ENCODE measurements at places on chromosomes 2 and 18. TPM values are rescaled to one million over a fixed set of nuclear protein-coding genes. Genes with fewer than 3 reads are reported as not detected.

DNA sequence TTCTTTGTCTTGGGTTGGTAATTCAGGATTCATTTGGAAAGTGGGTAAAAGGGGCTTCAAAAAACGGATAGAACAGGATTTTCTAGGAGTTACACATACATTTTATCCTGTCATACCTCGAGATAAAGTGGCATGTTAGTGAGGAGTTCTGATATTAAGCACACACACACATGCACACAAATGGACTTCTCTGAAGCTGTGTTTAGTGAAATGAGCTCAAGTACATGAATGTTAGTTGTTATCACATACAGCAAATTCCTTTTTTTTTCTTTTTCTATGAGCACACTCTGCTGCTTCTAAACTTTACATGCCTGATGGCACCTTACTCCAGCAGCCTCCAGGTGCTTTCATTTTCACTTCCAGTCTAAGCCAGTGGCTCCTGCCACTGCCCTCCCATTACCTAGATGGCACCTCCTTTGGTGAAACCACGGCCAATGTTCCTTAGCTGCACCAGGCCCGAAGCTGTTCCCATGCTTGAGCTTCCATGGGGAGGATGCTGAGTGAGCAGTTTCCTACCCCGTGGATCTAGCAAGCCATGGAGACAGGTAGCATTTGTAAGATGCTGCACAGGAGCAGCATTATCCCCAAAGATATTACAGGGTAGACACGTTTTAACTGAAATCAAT lies 49.7 kb downstream of the STAT1 start:
- peaks cover 32% of the 10 kb centered on the region for H3K36me3 ChIP-seq
- DNase-seq, result no peak
- H3K27ac ChIP-seq, result no peak overlapping the region

DNA sequence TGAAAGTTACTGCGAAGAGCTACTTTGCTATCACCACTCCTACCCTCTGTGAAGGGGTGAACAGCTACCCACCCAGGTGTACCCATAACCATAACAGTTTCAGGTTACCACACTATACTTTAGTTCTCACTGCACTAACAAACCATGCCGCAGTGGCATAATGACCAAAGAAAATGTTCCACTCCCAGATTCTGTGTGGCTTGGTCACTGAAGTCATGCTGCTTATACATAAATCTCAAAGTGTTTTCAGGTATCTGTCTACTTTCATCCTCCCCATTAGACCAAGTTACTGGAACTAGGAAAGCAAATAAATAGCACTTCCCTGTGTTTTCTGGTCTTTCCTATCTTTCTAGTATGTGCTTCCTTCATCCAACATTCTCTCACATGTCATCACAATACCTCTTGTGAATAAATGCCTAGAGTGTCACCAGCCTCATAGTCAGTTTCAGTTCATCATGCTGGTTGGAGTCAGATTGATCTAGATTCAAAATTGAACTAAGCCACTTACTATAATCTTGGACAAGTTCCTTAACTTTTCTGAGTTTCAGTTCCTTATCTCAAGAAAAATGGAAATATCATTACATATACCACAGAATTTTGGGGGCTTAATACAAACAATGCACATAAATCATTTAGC lies 293.6 kb downstream of the FSIP2 start:
- DNase-seq, result no peak

DNA sequence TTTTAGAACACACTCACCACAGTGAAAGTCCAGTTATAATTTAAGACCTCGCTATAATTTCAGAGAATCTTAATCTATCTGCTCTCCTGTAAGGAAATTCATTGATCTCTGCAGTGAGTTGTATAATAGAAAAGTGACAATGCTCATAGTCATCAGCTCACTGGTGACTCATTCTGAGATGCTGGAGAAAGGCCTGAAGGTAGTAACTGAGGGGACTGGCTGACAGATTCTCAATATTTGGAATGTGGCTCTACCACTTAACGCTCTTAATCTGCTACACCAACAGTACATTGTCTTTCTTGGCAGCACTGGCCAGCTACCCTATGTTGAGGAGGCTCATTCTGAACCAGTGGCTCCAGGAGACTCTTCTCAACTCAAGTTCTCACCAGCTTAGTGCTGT lies 246.1 kb downstream of the RPRM start:
- no peaks in the 10 kb centered on the region for H3K36me3 ChIP-seq
- H3K4me3 ChIP-seq, result no peak overlapping the region
- H3K4me1 ChIP-seq, result no peaks in the 10 kb centered on the region
- DNase-seq, result no peak
- no peaks in the 10 kb centered on the region for H3K27me3 ChIP-seq

DNA sequence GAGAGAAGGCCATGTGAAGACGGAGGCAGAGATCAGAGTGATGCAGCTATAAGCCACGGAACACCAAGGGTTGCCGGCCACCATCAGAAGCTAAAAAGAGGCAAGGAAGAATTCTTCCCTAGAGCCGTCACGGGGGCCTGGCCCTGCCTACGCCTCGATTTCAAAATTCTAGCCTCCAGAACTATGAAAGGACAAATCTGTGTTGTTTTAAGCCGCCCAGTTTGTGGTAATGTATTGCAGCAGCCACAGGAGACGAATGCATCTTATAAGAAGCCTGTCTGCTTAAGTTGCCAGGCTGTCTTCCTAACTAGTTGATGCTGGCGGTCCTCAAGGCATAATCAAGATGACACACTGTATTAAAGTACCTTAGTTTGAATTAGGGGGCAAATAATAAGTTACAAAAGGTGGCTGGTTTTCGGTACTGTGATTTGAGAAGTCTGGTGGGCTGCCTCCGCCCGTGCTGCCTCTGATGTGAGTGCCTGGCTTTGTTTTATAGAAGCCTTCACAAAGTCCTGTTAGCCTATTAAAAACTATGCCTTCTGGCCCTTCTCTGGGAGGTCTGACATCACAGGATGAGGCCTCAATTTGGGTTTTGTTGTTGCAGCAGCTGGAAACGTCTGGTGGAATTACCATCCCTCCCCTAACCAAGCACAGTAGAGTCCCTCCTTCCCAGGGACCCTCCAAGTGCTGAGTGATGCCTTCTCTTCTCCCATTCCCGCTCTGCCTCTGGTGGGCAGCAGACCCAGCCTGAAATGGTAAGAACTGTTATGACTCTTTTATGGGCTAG lies 53.6 kb downstream of the SRD5A2 start:
- no peak overlapping the region for H3K27ac ChIP-seq
- DNase-seq, result no peak
- no peaks in the 10 kb centered on the region for H3K36me3 ChIP-seq
- H3K4me1 ChIP-seq, result no peaks in the 10 kb centered on the region
- no peaks in the 10 kb centered on the region for H3K27me3 ChIP-seq

DNA sequence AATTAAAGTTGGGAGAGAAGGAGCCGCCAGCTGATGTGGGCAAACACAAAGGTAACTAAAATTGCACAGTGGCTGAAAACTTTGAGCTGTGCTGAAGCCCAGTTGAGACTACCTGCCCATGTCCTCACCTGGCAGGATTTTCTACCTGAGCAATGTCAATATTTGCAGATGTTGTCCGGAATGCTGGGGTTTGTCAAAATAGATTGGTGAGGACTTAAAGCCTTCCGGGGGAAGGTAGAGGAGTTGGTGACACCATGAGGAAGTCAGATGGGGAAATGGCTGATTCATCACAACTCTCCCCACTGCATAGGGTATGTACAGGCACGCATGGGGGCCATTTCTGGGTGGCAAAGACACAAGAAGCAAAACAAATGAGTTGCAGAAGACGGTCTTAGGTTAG lies 114.9 kb downstream of the ALK start:
- no peaks in the 10 kb centered on the region for H3K27me3 ChIP-seq
- no peaks in the 10 kb centered on the region for H3K4me1 ChIP-seq
- no peak for DNase-seq
- no peak overlapping the region for H3K27ac ChIP-seq

DNA sequence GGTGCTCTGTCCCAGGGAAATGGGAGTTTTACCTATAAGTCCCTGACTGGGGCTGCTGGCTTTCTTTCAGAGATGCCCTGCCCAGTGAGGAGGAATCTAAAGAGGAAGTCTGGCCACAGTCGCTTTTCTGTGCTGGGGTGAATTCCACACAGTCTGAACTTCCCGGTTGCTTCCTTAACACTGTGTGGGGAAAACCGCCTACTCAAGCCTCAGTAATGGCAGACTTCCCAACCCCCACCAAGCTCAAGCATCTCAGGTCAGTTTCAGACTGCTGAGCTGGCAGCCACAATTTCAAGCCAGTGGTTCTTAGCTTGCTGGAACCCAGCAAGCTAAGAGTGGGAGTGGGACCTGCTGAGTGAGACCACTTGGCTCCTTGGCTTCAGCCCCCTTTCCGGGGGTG lies 54.9 kb downstream of the NUP35 start:
- no peaks in the 10 kb centered on the region for H3K27me3 ChIP-seq
- H3K4me1 ChIP-seq, result no peaks in the 10 kb centered on the region
- H3K4me3 ChIP-seq, result no peak overlapping the region
- DNase-seq, result no peak
- H3K36me3 ChIP-seq, result 0 out of 2 replicates have a peak, but pooled peaks cover 2% of the 10 kb centered on the region

DNA sequence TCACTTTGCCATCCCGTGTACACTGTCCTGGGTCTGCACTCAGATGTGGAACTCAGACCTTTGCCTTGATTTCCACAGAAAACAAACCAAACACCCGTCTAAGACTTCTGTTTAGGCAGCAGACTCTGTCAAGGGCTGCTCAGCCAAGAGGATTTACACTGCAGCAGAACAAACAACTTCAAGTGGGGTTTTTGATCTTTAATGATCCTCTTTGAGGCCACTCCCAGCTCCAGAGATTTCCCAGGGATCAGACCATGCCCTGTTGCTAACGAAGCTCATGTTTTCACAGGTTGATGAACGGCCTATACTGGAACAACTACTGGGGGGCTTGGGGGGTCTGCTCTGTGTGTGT lies 52.5 kb upstream of the LGALSL start:
- no peaks in the 10 kb centered on the region for H3K36me3 ChIP-seq
- DNase-seq, result no peak
- peaks cover 79% of the 10 kb centered on the region for H3K4me1 ChIP-seq
- H3K27me3 ChIP-seq, result no peaks in the 10 kb centered on the region

- H3K36me3 ChIP-seq, result no peaks in the 10 kb centered on the region
- DNase-seq, result no peak
- no peak overlapping the region for H3K4me3 ChIP-seq
- no peaks in the 10 kb centered on the region for H3K27me3 ChIP-seq
These were observed 238.8 kb downstream of the CD226 start for GRCh38 chr18:69708844-69709243.

Gene GRHL1
- 12.0 TPM for total RNA-seq

Gene PDE11A
- total RNA-seq, result 1.4 TPM

Gene OSR1
- total RNA-seq, result 1.1 TPM

Gene CDK15
- not detected for total RNA-seq

GRCh38 chr2:67561457-67561965 lies 164.4 kb downstream of the ETAA1 start:
- no peak overlapping the region for H3K27ac ChIP-seq
- H3K36me3 ChIP-seq, result no peaks in the 10 kb centered on the region
- no peaks in the 10 kb centered on the region for H3K27me3 ChIP-seq
- no peak for DNase-seq

DNA sequence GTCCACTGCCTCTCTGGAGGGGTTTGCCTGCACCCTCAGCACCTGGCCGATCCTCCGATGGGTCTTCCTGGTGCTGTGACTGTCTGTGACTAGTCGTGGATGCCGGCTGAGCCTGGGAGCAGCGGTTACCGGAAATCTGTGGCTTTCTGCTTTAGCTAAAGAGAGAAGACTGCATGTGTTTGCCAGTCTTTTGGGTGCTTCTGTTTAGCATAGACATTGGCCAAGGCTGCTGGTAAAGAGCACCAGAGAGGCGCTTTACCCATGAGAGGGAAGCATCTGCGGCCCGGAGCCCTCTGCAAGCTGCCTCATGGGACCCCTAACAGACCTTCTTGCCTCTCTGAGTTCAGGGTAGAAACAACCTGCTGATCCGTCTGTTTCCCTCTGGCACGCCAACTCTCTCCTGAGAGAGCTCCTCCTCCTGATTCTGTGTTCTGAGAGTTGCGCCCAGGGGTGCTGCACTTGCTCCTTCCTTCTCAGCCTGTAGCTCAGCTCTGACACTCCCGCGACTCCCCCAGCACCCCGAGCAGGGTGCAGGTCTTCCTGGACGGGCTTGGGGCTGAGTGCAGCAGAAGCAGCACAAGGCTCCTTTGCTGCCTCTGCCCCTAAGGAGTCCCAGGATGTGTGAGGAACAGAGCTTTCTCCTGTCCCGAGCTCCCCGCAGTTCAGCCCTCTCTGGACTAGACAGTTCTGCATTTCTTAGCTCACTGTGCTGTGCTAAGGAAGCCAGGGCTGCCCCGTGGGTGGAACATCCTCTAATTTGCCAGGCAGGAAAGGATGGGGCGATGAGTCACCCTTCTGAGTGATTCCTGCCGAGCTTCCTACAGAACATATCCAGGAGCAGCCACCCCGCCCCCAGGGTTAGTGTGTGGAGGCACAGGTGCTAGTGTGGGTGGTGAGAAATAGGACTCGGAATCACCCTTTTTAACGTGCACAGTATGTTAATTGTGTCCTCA lies 203.2 kb downstream of the SH3RF3 start:
- H3K36me3 ChIP-seq, result no peaks in the 10 kb centered on the region
- H3K27ac ChIP-seq, result no peak overlapping the region
- peak; percentile 21 for DNase-seq
- no peak overlapping the region for H3K4me3 ChIP-seq
- H3K4me1 ChIP-seq, result no peaks in the 10 kb centered on the region
- peaks cover 3% of the 10 kb centered on the region for H3K27me3 ChIP-seq

DNA sequence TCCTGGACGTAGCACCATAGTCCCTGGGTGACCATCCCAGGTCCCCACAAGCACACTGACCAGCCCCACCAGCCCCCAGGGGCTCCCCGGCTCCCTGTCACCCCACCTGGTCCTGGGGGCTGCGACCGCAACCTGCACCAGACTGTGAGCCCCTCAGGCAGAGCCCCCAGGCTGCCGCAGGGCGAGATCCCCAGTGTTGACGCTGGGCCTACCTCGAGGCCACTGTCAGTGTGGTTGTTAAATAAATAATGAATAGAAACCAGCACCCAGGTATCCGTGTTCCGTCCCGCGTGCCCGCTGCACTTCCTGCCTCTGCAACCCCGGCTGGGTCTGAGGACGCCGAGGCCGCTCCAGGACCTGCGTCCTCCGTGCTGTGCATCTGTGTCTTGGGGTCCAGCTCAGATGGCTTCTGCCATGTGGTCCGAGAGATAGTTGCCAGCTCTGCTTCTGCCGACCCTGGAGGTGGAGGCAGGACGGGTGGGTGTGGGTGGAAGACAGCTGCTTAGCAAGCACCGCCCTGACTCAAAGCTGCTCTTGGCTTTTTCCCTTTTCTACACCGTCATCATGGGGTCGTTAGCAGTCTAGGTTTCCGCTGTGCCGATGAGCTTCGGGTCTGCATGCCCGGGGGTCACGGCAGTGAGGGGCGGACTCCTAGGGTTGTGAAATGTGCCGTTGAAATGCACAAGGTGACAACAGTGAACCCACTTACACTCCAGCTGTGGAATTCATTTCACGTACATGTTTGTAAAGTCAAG lies 74.2 kb downstream of the NFATC1 start:
- H3K4me3 ChIP-seq, result no peak overlapping the region
- no peak for DNase-seq
- no peaks in the 10 kb centered on the region for H3K4me1 ChIP-seq
- peaks cover 67% of the 10 kb centered on the region for H3K27me3 ChIP-seq

GRCh38 chr18:61368001-61368400 lies 34.8 kb downstream of the CDH20 start:
- no peak overlapping the region for H3K27ac ChIP-seq
- no peaks in the 10 kb centered on the region for H3K36me3 ChIP-seq
- DNase-seq, result no peak
- no peaks in the 10 kb centered on the region for H3K4me1 ChIP-seq
- H3K27me3 ChIP-seq, result no peaks in the 10 kb centered on the region
